CD8-positive, alpha-beta memory T cell (primary cell): ENCODE measurements at places on chromosomes 6 and 20.

GRCh38 chr6:159969204-159969912, 476 bp downstream of the IGF2R start:
- DNase-seq = peak; percentile 26

- no peak for DNase-seq
Measured at GRCh38 chr6:56838965-56839364, 115.9 kb upstream of the BEND6 start.

GRCh38 chr6:69624944-69625343, 171.9 kb downstream of the LMBRD1 start:
- no peak for DNase-seq

DNA sequence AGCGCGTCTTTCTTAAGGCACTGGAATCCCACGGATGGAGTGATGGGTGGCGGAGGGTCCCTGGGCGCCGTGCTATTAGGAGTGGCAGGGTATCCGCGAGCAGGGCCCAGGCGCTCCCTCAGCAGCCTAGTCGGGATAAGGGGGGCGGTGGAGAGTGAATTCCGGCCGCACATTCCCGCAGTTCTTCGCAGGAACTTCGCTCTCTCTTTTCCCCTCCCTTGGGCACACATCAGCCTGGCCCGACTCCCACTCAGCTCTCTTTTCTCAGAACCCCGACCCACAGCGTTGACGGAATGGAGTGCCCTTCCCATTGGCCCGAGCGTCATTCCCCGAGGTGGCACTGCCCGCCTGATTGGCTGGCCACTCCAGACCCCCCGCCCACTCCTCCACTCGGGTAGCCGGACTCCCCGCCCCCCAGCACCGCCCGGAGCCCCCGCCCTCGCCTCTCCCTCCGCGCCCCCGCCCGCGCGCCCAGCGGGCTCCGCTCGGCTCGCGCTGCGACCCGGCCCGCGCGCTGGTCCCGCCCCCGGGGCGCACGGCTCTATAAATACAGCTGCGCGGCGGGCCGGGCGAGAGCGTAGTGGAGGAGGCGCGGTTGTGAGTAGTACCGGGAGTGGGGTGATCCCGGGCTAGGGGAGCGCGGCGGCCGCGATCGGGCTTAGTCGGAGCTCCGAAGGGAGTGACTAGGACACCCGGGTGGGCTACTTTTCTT, at the start of gene ID4:
TSS of gene ID4 (plus strand) at position 572 of the 712 bp plus-strand sequence. CDS start 385 bp downstream, outside the sequence.
- no peak for DNase-seq

GRCh38 chr20:37649017-37649416, 44.8 kb upstream of the CTNNBL1 start:
- DNase-seq = no peak

DNA sequence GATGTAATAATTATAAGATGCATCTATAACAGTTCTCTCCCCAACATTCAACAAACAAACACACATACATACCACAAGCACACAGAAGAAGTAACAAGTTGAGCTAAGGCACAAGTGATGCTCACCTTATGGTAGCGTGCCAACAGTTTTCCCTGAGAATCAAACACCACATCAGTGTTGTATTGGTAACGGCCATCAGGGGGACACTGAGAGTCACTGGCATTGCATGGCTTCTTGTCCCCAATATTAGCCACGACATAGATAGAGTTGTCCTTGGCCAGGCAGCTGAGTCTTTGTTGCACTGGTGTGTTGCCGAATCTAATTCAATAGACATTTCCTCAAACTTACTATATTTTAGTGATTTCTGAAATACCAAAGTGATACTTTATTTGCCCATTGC, 14.8 kb upstream of the VNN1 start:
- DNase-seq = no peak

DNA sequence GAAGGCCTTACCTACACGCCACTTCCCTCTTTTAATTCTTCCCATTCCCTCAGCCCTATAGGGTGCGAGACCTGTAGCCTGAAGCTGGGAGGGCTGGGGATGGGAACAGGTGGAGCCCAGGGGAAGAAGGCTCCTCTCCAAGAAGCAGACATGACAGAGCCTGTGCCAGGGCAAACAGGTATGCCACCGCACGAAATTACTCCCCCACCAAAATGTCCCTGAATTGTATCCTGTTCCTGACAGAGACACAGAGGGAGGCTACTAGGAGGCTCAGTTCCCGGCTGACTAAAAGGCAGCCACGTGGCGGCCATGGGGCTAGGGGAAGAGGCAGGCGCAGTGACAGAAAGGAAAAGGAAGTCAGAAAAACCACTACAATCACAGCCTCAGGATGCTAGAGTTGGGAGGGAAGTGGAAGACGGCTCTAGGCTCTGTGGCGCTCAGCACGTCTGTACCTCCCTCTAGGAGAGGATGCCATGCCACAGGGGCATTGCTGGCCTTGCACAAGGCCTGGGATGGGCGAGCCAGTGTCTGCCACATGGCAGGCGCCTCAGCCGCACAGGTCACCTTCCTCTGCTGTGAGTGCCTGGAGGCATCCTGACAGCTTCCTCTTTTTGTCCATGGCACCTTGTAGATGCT, 27.7 kb downstream of the TFEB start:
- no peak for DNase-seq

DNA sequence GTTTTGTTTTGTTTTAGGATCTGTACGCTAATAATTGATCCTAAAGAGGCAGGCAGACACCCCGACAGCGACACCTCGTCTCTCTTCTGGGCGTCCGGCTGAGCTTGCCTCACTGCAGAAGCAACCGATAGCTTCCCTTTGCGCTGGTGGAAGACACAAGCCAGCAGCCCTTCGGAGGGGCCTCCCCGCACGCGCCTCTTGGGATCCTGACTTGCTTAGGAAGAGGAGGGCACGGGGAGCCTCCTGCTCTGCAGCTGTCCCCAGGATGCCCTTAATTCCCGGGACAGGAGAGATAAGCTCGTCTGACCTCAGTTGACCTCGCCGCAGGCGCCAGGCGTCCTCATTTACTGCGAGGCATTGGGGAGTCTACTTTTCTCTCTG, 94.0 kb downstream of the CD83 start:
- DNase-seq = peak; percentile 6

DNA sequence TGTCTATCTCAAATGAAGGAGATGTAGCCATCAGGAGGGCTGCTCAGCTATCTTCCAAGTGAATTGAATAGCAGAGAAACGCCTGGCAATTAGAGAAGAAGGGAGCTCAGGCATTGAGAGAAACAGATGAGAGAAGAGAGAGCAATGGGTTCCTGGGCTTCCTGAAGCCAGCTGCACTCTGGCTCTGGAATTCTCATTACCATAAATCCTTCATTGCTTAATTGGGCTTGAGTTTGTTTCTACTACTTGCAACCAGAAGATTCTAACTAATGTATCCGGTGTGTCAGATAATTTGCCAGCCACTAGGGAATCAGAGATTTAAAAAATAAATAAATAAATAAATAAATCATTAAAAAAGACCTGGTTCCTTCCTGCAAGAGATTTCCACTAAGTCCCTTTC, 25.0 kb upstream of the CDKAL1 start:
- no peak for DNase-seq

DNA sequence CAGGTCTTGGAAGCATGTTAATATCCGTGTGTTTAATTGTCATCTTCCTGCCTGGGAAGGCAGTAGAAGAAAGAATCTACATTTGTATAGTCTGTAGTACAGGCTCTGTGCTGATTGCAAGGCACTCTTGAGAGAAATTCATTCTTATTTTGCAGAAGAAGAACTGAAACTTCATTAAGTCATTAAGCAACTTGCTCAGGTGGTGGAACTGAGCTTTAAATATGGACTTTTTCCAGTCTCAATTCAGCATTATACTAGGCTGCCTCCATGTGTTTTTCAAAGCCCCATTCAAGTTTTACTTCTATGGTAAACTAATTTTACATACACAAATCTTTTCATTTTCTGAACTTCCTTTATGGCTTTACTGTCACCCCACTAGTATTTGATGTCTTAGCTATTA, 18.7 kb downstream of the ZNF451 start:
- no peak for DNase-seq

DNA sequence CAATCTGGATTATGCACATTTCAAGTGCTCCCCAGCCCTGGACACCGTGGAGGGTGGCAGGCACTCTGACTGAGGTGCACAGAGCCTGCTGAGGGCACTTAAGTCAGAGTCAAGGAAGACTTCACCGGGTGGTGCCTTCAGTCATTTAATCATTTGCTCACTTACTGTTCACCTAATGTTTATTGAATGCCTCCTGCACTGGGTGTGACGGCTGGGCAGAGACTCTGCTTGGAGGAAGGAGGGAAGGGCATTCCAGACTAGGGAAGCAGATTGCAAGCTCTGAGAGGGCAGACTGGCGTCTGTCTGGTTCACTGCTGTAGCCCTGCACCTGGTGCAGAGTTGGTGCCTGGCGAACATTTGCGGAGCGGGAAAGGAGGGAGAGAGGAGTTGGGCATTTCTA, 54.2 kb upstream of the FAM83D start:
- DNase-seq = no peak

DNA sequence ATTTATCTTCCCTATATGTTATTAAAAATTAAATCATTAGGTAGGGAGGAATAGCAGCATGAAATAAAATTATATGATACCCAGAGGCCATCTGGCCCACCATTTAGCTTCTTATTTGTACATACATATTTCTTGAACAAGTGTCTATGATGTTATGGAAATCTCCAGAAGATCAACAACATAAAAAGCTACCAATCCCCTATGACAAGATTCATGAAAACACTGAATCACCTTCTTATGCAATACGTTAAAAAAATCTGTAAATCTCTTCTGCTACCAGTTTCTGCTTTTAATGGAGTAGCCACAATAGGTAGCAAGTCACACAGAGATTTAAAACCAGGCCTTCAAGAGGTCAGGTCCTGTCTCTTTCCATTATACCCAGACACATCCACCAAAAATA, 125.8 kb upstream of the ENPP5 start:
- DNase-seq = no peak
